Hematopoietic multipotent progenitor cell (in vitro differentiated cells): ENCODE measurements at places on chromosomes 11 and 22. TPM values are rescaled to one million over a fixed set of nuclear protein-coding genes. Genes with fewer than 3 reads are reported as not detected.

- no peak for DNase-seq
These were observed 854.3 kb downstream of the KCNA4 start for GRCh38 chr11:29162491-29162890.

- no peak for DNase-seq
These were observed 2.9 kb upstream of the CTSC start for GRCh38 chr11:88340366-88340935.

Gene RAB38
- 10.2 TPM for total RNA-seq

Gene KCNC1
- under 0.01 TPM for total RNA-seq

Gene ZBTB16
- 91.6 TPM for total RNA-seq

Gene VPREB1
- 3.5 TPM for total RNA-seq
